ENCODE measurements at places on chromosomes 7 and 10.

- DNase-seq: no peak
Observed at GRCh38 chr7:137695942-137696341, 150.8 kb downstream of the DGKI start.

- DNase-seq: no peak
Observed at GRCh38 chr10:119100434-119101238, 3.3 kb upstream of the DENND10 start.

DNA sequence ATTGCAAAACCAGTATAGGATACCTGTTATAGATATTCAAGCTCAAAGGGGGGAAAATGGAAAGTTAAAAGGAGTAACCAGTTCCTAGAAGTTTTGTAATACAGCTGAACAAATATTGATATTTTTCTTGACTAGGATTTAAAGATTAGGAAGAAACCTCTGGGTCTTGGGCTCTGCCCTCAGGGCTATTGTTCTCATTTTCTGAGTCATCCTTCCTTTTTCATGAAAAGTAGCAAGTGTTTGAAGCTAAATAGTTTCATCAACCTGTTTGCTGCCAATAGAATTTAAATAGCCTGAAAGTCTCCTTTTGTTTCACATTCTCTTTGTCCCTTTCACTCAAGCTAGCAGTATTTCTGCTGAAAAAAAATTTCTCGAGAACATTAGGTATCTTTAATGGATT lies 1061.1 kb upstream of the GHITM start:
- DNase-seq: no peak

DNA sequence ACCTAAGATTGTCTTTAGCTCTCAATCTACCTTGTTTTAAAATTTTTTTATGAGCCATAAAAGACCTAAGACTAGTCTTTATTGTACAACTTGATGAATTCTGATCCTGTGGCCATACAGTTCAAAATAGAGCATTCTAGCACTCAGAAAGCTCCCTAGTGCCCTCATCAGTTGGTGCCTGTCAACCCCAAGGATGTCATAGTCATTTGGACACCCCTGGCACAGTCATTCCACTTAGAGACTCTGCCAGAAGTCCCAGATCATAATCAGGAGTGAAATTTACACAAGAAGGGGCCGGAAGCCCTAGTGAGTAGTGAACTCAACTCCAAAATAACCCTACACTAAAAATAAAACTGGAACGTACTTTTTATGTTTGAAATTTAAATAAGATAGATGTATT lies 80.0 kb upstream of the INSIG1 start:
- no peak for DNase-seq

- DNase-seq: no peak
Observed at GRCh38 chr7:135386776-135387175, 123.1 kb downstream of the CNOT4 start.

- DNase-seq: no peak
Observed at GRCh38 chr7:1114505-1114904, 26.6 kb downstream of the GPER1 start.

DNA sequence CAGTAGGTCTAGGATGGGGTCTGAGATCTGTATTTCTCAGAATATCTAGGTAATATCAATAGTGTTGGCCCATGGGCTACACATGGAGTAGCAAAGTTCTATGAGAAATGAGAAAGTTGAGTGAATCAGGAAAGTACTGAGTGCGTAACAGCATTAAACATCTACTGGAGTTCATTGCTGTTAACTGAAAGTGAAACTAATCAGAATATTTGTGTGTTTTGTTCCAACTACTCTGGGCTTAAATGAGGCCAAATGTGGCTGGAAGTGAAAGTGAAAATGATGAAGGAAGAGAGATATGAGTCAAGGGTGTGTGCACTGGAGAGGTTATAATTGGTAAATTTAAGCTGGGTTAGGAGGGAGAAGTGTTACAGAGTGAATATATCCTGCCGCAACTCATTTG lies 46.5 kb downstream of the TMEM106B start:
- DNase-seq: no peak

DNA sequence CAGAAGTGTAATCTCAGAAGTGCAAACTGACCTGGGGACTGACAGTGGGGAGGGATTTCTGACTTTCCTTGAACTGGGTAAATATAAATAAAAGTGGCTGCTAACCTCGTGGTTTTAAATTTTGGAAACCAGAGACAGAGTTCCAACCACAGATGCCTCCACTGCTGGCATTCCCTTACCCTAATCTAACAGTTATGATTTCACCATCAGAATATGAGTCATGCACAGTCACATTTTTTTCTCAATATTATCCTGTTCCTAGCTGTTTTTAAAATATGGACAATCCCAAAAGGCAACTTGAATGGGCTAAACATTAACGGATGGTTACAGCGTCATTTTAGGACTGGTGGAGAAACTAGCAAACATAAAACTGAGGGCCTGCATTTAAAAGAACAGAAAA lies 264.3 kb upstream of the INHBA start:
- DNase-seq: no peak

DNA sequence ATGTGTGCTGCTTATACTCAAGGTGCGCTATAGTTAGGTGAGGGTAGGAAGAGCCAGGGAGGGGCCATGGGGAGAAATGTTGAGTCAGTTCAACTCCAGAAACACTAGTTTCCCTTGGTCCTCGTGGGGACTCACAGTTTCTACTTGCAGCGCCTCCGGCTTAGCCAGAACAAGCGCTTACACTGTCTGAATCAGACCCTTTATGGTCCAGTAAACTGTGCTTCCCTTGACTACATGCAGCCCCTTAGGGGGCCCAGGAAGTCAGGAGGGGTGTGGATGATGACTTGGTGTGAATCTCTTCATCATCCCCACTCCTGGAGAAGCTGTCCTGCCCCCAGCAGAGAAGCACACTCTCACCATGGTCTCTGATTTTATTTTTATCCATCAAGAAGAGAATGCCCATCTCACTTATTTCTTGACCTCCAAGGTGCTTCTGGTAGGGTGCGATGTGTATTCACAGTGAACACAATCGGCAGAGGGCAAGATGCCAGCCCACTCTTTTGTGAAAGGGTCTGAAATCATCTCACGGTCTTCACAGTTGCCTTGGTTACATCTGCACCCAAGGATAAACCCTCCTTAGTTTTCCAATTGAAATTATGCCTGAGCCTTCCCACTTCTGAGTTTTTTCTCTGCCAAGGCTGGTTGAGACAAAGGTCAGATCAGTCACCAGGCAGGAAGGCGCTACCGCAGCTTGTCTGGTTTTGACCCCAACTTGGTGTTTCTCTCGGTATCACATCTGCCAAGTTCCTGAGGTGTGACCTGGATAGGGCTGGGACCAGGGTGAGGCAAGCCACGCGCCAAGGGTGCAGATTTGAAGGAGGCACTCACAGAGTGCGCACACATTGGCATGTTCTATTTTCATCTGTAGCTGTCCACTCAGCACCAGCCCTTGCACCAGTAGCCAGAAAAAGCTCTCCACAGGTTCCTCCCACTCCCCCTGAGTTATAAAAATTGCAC lies 62.7 kb upstream of the LRRC4 start:
- DNase-seq: no peak

- DNase-seq: peak; percentile 21
Observed at GRCh38 chr10:31320550-31321211, 1.7 kb downstream of the ZEB1 start.

DNA sequence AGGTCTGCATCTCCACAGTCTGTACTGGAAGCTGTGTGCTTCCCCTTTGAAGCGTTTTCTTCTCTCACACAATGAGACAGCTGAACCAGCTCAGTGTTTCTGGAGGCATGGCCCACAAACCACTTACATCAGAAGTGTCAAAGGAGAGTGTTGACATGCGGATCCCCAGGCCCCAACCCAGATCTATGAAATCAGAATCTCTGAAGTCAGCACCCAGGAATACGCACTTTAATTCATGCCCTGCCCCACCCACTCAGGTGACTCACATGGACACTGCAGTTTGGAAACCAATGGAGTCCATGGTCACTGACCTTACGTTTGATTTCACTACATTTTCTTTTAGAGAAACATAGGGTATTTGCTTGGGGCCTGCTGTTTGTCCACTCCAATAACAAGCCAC lies 19.0 kb downstream of the TLL2 start:
- DNase-seq: no peak

- DNase-seq: no peak
Observed at GRCh38 chr10:126478546-126478945, 90.3 kb upstream of the ADAM12 start.

DNA sequence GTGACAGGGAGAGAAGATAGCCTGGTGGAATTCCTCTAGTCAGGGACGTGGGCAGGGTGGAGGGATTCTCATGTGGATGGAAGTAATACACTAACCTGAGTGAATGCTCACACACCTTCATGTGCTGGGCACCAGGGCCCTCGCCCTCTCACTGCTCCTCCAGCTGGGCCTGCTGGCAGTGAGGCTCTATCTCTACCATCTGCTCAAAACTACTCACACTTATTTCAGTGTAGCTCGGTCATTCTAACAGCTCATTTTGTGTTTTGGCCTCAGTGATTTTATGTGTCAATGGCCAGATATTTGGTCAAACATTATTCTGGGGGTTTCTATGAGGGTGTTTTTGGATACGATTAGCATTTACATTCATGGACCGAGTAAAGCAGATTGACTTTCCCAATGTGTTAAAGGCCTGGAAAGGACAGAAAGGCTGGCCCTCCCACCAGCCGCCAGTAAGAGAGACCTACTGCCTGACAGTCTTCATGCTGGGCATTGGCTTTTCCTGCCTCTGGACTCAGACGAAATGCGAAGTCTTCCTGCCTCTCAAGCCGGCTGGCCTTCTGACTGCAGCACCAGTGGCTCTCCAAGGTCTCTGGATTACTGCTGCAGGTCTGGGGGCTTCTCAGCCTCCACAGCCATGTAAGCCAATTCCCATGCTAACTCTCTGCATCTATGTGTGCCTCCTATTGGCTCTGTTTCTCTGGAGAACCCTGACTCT lies 335.4 kb downstream of the CXCL12 start:
- DNase-seq: no peak

- DNase-seq: no peak
Observed at GRCh38 chr7:154469652-154470051, 417.5 kb downstream of the DPP6 start.

DNA sequence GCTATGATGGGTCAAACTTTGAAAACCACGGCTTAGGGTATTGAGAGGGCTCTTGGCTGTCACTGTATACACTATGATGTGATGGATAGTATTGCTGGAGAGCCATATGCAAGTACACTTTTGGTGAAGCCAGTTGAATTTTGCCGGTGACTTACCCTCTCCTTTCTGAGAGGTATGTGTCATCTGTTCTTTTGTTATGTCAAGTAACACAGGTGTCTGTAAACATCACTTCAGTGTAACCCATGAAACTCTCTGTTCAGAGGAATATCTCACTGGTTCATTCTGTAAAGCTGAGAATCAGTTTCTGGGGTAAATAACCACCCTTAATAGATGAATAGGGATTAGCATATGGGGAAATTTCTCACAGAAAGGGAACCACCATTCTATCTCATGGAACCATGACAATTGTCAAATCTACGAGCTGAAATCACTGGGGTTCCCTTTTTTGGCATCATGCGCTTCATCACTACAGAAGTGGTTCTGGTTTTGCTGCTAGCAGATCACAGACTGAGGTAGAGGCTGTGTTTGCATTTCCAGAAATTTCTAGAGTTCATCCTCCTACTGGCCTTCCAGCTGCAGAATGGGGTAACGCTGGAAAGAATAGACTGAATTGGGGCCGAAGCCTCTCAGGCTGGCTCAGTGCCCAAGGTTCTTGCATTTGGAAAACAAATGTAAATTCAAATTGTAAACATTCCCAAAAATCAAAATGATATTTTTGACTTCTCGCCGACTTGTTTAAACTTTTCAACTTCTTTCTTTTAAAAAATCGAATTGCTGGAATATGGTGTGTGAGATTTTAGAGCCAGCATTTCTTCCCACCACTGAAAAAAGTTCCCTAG lies 83.3 kb upstream of the CREB5 start:
- no peak for DNase-seq

DNA sequence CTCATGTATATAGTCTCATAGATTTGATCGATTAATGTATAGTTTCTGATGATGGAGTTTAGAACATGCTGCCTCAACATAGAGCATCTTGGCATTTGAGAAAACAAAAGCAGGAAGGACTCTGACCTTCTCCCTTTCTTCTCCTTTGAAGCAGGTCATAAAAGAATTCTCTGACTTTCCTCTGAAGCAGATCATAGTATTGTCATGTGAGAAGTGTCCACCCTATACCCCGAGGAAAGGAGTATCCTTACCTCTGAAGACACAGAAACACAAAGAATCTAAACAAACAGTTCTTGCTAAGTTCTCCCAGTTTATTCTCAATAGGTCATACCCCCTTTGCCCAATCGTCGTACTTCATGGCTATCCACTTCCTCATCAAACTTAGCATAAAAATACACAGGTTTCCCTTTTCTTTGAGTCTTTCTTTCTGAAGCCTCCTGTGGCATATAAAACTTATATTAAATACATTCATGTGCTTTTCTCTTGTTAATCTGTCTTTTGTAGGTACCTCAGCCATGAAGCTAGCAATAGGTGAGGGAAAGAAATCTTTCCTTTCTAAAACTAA lies 194.9 kb downstream of the REEP3 start:
- DNase-seq: no peak

- no peak for DNase-seq
Observed at GRCh38 chr10:7011994-7012393, 398.8 kb downstream of the SFMBT2 start.

GRCh38 chr10:43350156-43350555 lies 21.3 kb upstream of the FXYD4 start:
- no peak for DNase-seq

- no peak for DNase-seq
Observed at GRCh38 chr10:105210546-105210945, 569.5 kb downstream of the SORCS3 start.

DNA sequence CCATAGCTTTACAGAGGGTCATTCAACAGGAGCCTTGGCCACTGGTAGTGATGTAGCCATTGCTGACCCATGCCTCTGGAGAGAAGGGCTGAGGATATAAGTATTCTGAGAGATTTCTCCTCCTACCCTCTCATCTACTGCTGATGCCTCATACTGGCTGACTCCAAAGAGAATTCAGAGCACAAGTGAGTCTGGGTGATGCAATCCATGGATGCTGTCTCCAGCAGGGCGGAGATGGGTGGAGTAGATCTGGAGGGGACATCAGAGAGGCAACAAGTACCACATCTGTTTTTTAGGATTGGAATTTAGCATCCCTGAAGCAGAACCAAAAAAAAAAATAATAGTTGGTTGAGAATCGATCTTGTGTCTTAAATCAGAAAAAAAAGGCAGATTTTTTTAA lies 705.7 kb upstream of the CELF2 start:
- DNase-seq: no peak

DNA sequence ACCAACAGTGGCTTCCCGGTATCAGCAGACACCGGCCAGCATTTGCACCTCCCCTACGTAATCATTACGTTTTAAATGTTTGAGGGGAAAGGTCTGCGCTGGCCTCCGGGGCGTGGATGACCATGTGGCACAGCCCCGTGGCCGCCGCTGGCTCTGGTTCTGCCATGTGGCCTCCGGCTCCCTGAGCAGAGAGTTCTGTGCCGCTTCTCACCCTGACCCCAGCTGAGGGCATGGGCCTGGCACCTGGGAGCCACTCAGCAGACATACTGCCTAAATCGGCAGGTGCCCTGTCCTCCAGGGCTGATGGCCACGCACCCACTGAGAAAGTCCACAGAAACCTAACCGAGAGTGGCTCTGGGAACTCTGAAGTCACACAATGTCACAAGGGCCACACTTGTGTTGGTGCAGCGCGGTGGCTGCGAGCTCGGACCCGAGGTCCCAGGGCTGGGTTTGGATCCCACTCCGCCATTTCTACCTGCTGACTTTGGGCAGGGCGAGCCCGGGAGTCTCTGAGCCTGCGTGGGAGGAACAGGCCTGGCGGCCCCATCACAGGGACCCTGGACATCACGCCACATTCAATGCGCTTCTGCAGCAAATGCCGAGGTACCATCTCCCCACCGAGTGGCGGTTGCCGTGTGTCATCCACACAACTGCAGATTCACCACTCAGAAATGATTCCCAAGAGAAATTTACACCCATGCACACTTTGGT lies 25.3 kb downstream of the CFAP46 start:
- DNase-seq: no peak
